ENCODE measurements at places on chromosomes 16 and 17. TPM values are rescaled to one million over a fixed set of nuclear protein-coding genes. Genes with fewer than 3 reads are reported as not detected.

MSI2 gene
- 31.6 TPM for polyA plus RNA-seq

CCDC200 gene
- polyA plus RNA-seq, result 10.0 TPM

GRIN2C gene
- polyA plus RNA-seq, result 0.71 TPM

B9D1 gene
- polyA plus RNA-seq, result 6.3 TPM

TMIGD1 gene
- polyA plus RNA-seq, result not detected

ZBTB4 gene
- 25.1 TPM for polyA plus RNA-seq

TOM1L1 gene
- 5.7 TPM for polyA plus RNA-seq

P2RX1 gene
- polyA plus RNA-seq, result 2.3 TPM

All from forelimb muscle (tissue), 1 donor.